CD4-positive, alpha-beta T cell treated with Interferon alpha-2 for 1 hour (primary cell): ENCODE measurements at places on chromosomes 4 and X.

DNA sequence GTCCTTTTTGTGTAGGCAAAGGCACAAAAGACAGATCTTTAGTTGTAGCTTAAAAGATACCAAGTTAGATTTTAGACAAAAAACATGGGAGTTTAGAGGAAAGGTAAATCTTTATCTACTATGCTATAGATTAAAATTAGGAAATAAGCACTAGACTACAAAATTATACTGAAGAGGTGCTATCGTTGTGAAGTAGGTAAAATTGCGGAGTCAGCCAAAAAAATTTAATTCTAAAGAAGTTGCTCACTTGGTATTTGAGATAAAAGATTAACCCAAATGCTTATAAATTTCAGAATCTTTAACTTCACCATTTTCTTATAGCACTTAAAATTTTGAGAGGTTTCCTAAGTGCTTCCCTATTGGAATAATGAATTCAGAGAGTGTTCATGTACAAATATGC, 604.1 kb downstream of the GRXCR1 start:
- DNase-seq, result no peak

DNA sequence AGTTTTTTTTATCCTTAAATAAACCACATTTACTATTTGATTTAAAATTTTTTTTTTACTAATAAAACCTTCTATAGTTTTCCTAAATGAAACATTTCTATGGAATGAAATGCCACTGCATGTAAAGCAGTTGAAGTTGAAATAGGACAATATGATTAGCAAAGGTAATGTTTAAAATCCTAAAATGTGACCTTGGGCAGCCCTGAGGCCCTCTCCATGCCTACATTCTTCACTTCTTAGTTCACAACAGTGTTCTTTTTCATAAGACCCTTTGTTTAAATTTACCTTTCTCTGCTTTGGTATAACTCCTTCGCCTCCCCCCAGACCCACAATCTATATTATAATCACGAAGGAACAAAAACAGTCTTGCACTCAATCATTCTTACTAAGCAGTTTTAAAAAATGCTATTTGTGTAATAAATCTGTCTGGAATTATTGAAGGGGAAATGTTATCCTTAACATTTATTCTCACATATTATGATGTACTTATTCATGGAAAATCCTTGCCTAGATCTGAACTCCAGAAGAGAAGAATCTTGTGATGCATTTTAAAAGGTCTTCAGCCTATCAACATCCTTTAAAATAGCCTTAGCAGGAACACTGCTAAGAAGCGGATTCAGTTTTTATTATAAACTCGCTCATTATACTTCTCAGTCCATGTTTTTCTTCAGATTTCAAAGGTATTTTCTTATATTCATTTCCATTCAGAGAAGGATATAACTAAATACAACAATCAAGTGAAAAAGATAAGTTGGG, 124.6 kb upstream of the NAP1L5 start:
- DNase-seq, result no peak

- DNase-seq, result no peak
These were observed 1.0 kb upstream of the PDGFRA start for GRCh38 chr4:54228056-54228527.

DNA sequence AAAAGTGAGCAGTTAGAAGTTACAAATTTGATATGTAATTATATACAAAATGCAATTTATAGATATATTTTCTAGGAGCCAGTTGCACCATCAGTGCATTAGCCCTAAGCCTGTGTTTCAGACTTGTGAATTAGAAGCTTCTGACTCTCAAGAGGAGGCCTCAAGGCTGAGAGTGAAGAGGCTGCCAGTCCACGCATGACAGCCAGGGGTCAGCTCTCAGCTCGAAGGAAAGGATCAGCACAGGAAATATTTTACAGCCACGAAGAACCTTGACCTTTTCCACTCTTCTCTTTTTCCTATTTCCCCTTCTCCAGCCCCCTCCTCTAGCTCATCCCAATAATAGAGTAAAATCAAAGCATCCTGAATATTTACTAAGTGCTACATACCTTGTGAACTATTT, 642.4 kb downstream of the TRIML1 start:
- no peak for DNase-seq

DNA sequence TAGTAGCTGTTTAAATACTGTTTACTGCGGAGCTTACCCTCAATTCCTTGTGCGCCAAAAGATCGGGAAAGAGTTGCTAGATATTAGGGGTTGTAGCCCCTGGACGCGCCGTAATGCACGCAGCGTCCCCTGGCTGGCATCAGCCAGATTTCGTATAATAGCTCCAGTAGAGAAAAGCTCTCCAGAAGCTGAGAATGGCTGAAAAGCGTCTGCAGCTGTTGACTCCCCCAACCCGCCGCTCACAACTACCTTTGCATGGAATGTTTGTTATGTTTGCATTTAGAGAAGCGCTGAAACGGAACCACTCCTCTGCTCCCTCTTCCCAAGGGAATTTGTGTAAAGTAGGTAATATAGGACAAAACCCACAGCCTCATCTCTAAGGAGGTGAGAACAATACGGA, 3.7 kb downstream of the DOCK11 start:
- no peak for DNase-seq

- DNase-seq, result no peak
These were observed 1.4 kb upstream of the SLC38A5 start for GRCh38 chrX:48471504-48471903.

DNA sequence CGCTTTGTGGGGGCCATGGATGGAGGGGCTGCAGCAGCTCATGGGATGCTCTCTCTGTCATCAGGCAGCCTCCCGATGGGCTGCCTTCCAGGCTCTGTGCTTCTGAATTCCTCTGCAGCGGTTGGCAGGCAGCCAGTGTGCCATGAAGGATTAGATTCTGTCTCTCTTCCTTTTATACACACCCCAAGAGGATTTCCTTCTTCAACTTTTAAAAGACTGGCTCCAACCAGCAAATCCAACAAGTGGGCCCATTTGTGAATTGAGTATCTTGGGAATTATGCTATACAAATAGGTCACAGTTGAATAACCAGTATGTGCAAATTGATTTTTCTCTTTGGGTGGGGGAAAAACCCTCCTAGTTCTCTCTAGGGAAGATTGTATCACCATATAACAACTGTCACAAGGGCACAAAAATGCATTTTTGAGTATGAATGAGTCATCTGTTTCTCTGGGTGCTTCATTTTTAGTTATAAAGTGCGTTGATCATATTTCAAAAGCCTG, 96.8 kb upstream of the FAT1 start:
- DNase-seq, result no peak

- no peak for DNase-seq
These were observed 544.0 kb upstream of the ADGRL3 start for GRCh38 chr4:60656171-60656570.
